ENCODE measurements at places on chromosomes 13 and 19.

DNA sequence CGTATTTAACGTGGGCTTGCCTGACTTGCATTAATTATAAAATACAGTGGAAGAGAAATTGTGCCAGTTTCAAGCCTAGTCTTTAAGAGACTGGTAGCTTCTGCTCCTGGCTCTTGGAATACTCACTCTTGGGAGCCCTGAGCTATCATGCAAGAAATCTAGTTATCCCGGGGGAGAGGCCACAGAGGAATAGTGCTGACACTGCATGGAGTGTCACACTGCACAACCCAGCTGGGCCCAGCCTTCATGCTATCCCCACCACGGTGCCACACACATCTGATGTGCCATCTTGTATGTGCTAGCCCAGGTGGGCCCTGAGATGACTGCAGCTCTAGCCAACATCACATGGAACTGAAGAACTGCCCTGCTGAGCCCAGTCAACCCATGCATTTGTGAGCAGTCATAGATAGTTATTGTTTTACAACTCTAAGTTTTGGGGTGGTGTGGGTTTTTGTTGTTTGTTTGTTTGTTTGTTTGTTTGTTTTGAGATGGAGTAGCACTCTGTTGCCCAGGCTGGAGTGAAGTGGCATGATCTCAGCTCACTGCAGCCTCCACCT, 8.3 kb downstream of the MAMSTR start:
- DNase-seq = no peak

DNA sequence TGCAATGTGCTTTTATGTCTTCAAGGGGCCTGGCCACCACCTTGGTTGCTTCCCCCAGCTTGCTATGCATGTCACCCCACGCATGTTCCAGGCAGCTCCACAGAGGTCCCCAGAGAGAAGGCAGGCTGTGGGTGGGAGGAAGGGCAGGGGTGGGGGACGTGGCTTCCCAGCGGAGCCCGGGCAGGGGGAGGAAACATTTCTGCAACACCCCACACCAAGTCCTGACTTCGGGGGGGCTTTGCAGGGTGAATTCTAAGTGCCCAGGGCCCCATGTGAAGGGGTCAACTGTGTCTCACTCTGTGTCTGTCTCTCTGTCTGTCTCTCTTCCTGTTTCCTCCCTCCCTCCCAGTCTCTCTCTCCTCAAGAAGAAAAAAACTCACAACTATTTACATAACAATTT, 39.6 kb downstream of the LTBP4 start:
- DNase-seq = no peak

DNA sequence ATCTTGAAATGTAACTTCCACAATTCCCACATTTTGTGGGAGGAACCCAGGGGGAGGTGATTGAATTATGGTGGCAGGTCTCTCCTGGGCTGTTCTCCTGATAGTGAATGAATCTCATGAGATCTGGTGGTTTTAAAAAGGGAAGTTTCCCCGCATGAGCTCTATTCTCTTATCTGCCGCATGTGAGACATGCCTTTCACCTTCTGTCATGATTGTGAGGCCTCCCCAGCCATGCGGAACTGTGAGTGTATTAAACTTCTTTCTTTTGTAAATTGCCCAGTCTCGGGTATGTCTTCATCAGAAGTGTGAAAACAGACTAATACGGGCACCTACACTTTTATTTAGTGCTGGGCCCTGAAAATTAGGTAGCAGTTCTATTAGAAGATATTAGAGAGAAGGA, 45.8 kb downstream of the TNFSF13B start:
- DNase-seq = no peak

DNA sequence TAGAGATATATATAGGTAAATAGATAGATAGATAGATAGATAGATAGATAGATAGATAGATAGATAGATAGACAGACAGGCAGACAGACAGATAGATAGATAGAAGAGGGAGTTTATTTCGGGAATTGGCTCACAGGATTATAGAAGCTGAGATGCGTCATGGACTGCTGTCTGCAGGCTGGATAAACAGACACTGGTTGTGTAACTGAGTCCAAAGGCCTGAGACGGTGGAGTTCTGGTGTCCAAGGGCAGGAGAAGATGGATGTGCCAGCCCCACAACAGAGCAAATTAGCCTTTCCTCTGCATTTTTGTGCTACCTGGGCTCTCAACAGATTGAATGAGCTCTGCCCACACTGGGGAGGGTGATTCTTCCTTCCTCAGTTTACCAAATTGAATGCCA, 2.7 kb downstream of the CYP4F3 start:
- no peak for DNase-seq

GRCh38 chr13:37621811-37622361, 23.3 kb upstream of the POSTN start:
- no peak for DNase-seq

DNA sequence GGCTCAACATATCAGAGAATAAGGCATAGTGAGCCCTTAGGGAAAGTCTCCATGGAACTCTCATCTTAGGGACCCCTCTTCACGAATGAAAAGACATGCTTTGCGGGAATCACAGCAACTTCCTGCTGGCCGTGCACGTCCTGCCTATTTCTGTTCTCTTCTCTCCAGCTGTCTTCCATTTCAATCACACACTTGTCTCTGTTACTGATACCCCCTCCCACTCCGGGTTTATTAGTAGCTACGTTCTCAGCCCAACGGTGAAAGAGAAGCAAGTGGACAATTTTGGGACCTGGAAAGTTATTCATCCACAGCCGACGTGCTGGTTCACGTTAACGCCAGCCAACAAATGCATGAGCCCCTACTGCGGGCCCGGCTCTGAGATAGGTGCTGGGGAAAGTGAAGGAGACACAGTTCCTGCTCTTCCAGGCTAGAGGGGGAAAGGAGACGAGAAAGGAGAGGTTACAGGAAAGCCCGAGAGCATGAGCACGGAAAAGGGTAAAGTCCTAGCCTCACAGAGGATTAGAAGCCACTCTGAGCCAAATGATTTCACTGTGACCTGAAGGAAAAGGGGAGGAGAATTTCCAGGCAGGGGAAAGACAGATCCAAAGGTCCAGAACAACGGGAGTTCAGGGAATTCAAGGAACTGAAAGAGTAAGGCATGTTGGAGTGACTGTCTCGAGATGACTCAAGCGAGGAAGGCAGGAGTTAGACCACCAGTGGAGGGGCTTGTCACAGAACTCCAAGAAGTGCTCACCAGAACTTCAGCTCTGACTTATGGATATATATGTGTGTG, 81.8 kb upstream of the CLDN10 start:
- DNase-seq = no peak

DNA sequence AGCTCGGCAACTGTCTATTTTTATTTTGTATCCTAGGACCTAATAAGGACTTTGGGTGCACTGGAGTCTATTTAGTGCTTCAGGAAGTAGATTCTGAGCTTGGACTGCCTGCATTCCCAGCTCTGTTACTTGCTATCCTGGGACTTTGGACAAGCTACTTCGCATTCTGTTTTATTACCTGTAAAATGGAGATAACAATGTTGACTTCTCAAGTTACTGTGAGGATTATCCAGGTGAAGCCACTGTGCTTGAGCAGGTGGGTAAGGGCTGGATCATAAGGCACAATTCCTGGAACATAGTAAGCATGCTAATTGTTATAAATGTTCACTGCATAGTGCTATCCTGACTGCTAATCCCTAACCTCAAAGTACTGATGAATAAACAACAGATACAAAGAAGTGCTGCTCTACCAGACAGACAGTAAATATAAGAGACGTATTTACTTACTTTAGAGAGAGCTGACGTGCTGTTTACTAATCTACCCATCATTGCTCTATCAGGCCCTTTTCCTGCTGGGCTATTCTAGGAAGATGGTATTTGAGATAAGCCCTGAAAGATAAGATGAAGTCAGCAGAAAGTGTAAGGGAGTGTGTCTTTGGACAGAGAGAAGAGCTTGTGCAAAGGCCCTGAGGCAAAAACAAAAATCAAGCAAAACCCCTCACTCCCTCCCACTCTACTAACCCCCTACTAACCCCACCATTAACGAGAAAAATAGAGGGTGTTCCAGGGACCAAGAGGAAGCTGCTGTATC, 50.8 kb upstream of the FLT1 start:
- DNase-seq = no peak

GRCh38 chr19:49840736-49841249, 10.2 kb upstream of the PTOV1 start:
- no peak for DNase-seq

GRCh38 chr13:75359266-75359665, 122.7 kb downstream of the TBC1D4 start:
- no peak for DNase-seq

- no peak for DNase-seq
Measured at GRCh38 chr19:13078897-13079541, 23.6 kb downstream of the LYL1 start.

- no peak for DNase-seq
Measured at GRCh38 chr13:110640591-110641029, 25.3 kb downstream of the NAXD start.

GRCh38 chr19:30235946-30236345, 136.2 kb upstream of the ZNF536 start:
- DNase-seq = no peak

DNA sequence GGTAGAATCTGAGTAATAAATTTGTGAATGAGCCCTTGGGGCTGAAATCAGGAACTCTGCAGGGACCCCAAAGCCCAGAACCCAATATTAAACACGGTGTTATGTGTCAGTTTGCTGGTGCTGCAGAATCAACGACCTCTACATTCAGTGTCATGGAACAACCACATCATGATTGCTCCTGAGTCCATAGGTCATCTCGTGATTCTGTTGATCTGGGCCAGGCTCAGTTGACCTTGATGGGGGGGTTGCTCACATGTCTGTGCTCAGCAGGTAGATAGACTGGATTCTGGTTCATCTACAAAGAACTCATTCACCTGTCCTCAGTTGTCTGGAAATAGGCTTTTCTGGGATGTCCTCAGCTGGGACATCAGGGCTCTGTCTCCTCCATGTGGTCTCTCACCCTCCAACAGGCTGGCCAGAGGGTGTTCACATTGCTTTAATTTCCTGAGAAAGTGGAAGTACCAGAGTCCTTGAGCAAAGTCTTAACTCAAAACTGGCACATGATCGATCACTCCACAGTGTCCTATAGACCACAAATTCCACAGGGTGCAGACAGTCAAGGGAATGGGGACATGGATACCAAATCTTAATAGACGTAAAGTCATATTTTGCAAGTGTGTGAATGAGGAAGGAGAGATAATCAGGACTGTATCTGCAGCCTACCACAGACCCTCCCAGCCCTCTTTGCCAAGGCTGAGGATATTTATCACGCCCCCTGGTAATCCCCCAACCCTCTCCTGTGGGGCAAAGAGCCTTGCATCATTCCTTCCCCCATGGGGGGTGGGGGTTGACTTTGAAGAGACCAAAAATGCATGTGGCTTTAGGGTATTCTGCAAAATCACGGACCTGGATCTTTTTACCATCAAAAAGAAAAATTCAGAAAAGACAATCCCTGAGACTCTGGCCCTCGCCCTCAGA, 39.3 kb upstream of the IGFL1 start:
- no peak for DNase-seq

DNA sequence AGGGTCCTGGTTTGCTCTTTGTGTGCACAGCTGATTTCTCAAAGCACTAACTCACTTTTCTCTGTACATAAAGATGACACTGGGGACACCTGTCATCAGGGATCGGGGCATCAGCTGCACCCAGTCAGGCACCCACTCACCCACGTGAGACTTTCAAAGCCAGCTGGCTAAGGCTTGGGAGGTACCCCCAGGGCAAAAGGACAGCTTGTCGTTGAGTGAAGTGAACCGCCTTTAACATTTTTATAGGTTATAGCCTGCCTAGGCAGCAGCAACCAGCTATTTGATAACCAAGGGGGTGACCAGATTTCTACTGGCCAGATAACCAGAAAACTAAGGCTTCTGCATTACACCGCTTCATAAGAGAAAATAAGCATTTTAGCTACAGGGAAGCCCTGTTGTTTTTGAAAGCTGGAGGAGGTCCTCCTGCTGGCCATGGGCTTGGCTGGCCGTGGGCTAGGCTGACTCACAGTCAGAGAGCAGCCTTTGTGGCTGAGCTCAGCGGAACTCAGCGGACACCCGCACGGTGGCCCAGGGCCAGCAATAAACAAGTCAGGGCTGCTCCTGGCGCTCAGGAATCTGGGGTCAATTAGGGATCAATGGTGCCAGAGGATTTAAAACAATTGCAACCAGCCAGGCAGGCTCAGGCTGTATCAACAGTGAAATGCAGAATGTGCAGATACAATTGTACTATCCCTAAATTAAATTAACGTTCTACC, 57.1 kb downstream of the ALOX5AP start:
- no peak for DNase-seq

DNA sequence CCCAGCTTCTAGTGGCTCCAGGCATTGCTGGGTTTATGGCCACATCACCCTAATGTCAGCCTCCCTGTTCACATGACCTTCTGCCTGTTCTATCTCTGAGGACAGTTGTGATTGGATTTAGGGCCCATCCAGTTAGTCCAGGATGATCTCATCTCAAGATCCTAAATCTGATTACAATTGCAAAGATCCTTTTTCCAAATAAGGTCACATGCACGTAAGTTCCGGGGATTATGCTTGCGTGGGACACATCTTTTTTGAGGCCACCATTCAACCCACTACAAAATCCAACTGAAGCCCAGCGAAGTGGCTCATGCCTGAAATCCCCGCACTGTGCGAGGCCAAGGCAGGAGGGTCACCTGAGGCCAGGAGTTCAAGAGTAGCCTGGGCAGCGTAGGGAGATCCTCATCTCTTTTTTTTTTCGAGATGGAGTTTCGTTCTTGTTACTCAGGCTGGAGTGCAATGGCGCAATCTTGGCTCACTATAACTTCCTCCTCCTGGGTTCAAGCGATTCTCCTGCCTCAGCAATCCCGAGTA, 12.3 kb downstream of the PLD3 start:
- no peak for DNase-seq

GRCh38 chr13:76016799-76017400, 380.8 kb downstream of the LMO7 start:
- no peak for DNase-seq

- no peak for DNase-seq
Measured at GRCh38 chr13:108850691-108851090, 221.3 kb downstream of the MYO16 start.

DNA sequence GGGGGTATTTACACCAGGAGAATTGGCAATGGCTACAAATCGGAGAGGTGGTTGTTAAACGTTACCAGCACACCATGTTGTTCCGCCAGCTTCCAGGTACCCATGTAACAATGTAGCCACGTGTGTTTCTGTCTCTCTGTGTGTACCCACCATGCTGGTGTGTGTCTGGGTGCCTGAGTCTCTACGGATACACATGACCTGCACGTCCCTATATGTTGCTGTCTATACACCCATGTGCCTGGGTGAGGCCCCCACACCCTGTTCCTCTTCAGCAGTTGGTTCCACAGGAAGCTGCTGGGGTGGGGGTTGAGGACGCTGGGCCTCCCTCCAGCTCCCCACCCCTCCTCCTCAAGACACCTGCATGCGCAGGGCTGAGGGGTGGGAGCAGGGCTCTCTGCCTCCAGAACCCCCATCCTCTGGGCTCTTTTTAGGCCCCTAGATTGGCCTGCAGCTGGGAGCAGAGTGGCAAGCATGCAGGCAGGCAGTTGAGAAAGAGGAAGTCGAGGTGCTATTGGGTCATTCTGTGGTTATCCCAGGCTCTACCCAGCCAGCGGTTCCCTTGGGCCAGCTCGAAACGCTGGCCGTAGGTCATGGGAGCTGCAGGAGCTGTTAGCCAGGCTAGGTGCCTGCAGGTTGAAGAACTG, at the start of gene ARHGEF18:
TSS of gene ARHGEF18 (plus strand) at position 351 of the 644 bp plus-strand sequence. CDS start 13,954 bp downstream, outside the sequence.
- peak; percentile 38 for DNase-seq

Measured in activated CD8-positive, alpha-beta memory T cell treated with anti-CD3 and anti-CD28 coated beads for 1 hour (primary cell).